ENCODE measurements at places on chromosomes 1 and 21. TPM values are rescaled to one million over a fixed set of nuclear protein-coding genes. Genes with fewer than 3 reads are reported as not detected.

DNA sequence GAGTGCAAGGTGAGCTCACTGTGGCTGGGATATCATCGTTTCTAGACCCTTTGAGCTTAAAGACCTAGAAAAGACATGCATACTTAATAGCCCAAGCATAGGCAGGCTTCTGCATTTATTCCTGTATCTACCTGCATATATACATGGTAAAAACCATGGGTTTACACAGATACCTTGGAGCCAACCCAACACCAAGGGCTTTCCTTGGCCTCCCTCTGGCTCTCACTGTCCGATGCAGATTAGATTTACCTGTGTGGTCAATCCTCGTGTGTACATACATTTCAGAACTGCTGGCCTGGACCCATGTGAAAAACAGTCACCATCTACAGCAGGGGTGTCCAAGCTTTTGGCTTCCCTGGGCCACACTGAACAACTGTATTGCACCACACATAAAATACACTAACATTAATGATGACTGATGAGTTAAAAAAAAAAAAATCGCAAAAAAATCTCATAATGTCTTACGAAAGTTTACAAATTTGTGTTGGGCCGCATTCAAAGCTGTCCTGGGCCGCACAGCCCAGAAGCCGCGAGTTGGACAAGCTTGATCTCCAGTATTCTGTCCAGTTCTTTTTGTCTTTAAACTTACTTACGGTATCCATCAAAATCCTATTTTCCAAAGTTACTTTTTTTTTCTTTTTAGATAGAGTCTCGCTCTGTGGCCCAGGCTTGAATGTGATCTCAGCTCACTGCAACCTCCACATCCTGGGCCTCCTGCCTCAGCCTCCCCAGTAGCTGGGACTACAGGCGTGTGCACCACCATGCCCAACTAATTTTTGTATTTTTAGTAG lies 43.5 kb downstream of the WDR4 start:
- DNase-seq: no peak

Gene TBX15
- polyA plus RNA-seq: 53.8 TPM

- no peak for DNase-seq
Measured at GRCh38 chr1:28249866-28250295, 9.4 kb upstream of the SESN2 start.

DNA sequence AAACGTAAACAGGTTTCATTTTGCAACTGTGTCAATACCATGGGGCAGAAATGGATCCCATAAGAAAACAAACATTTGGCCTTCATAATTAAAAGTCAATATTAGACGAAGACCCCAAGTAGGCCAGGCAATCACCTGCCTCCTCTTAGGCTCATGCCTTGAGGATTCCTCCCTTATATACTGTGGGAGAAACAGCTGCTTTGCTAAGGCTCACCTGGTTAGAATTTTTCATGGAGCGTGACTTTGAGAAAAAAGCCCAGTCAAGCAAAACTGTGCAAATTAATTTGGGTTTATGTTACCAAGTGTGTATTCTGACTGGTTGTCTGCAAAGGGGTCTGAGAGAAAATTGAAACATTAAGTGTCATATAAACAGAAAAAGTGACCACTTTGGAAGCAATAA lies 605.3 kb upstream of the USP24 start:
- no peak for DNase-seq

Gene TDRD5
- not detected for polyA plus RNA-seq

Measured in psoas muscle (tissue), 8 donors.